ENCODE measurements at places on chromosomes 11 and 22. TPM values are rescaled to one million over a fixed set of nuclear protein-coding genes. Genes with fewer than 3 reads are reported as not detected.

- DNase-seq, result no peak
These were observed 120.1 kb upstream of the OR9Q1 start for GRCh38 chr11:57903441-57904123.

TMA7B gene
- total RNA-seq, result 0.30 TPM

FBXO7 gene
- 71.6 TPM for total RNA-seq

DNA sequence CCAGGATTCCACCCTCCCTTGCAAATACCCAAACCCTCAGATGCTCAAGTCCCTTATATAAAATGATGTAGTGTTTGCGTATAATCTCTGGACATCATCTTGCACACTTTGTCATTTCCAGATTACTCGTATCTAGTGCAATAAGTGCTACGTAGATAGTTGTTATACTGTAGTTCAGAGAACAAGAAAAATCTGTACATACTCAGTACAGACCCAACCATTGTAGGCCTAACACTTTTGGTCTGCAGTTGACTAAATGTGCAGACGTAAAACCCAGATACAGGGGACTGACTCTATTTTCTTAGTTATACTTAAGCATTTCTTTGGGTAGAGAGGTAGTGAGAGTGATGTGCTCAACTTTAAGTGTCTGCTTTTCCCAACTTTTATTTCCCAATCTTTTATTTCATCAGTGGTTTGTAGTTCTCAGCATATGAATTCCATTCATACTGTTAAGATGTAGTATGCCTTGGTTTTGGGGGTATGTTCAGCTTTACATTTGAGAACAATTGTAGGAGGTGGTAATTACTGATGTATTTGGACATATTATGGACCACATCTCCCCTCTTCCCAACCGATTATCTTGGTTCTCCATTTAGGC lies 43.9 kb downstream of the DDX6 start:
- no peak for DNase-seq

GRCh38 chr11:124322356-124322755 lies 2.4 kb upstream of the OR8D2 start:
- DNase-seq, result no peak

- no peak for DNase-seq
These were observed 7.3 kb downstream of the C22orf31 start for GRCh38 chr22:29054251-29054767.
